ENCODE measurements at places on chromosomes 5 and 9.

- DNase-seq = no peak
Measured at GRCh38 chr9:36191686-36192085, 965 bp downstream of the CLTA start.

GRCh38 chr5:140550147-140551079 lies 3.0 kb downstream of the EIF4EBP3 start:
- DNase-seq = no peak

- no peak for DNase-seq
Measured at GRCh38 chr5:155254399-155254798, 240.8 kb downstream of the KIF4B start.

DNA sequence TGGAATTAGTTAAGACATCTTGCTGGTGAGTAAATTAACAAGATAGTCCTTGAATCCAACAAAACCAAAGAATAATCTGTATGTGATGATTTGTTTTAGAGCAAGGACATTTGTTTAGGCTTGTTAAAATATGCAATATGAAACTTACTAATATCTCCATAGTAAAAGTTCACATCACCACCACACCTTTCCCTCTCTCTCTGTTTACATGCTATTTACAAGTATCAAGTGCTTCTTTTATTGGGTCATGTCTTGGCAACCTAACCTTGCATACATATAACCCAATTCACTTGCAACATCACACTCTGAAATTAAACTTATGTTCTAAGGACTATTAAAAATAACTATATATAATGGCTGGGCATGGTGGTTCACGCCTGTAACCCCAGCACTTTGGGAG lies 161.3 kb downstream of the CCDC192 start:
- DNase-seq = no peak

DNA sequence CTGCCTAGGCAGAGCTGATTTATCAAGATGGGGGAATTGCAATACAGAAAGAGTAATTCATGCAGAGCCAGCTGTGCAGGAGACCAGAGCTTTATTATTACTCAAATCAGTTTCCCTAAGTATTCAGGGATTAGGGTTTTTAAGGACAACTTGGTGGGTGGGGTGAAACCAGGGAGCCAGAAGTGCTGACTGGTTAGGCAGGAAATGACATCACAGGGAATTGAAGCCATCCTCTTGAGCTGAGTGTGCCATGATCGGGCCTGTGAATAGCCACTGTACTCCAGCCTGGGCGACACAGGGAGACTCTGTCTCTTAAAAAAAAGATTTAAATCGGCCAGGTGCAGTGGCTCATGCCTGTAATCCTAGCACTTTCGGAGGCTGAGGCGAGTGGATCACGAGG lies 45.3 kb upstream of the CDK5RAP2 start:
- DNase-seq = no peak

GRCh38 chr5:76771705-76772405 lies 47.0 kb upstream of the F2RL1 start:
- DNase-seq = no peak

- DNase-seq = no peak
Measured at GRCh38 chr5:9721161-9721560, 91.0 kb upstream of the TAS2R1 start.

DNA sequence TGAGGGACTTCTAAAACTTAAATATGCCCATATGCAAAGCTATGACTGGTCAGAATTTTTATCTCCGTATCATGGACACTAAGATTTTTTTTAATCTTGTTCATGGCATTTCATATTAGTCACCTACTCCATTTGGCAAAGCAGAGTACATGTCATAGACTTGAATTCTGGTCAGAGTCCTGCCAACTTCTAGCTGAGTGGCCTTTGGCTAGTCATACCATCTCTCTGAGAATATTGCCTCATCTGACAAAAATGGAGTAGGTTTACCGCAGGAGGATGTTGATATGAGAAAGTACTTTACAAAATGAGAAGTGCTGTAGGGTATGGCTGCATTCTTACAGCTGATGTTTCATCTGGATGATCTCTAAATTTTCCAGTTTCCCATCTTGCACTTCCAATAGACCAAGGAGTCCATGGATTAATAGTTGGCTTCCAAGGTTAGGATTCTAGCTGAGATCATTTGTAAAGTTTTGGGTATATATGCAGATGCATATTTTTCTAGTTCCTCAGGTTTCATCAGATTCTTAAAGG lies 150.8 kb upstream of the NR3C1 start:
- no peak for DNase-seq

DNA sequence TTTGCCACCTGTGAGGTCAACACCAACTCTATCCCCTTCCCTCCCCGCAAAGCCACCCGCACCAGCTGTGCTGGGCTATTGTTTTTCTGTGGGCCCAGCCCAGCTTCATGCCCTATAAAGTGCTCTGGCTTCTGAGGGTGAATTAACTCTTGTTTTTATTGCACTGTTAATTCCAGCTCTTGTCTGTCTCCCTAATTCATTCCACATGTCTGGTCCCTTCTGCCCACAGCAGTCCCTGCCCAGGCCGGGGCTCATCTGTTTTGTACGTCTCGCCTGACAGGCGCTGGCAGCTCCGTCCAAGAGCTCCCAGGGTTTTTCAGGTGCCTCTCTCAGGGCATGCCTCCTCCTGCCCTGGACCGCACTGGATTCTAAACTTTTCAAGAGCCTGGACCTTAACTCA lies 118.9 kb downstream of the PDZD2 start:
- DNase-seq = no peak

DNA sequence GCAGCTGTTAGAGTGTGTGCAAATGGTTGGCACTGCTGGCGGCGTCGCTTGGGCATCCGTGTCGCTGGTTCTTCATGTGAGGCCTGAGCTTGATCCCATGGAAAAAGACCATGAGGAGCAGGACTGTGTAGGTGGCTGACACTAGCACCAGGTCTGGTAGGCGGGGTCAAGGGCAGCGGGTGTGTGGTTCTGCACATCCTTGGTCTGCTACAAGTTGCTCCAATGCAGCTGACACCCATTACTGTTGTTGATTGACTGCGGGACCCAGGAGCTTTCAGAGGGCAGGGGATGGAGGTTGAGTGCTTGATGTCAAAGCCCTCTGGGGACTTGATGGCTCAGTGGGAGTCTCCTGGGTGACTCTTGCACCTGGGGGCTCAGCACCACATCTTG lies 29.0 kb upstream of the PITX1 start:
- no peak for DNase-seq

DNA sequence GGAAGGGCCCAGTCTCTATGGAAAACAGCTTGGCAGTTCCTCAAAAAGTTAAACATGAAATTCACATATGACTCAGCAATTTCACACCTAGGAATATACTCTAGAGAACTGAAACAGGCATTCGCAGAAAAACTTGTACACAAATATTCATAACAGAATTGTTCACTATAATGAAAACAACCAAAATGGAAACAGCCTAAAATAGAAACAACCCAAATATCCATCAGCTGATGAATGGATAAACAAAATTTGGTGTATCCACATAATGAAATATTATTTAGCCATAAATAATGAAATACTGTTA lies 4.8 kb upstream of the GPR150 start:
- DNase-seq = no peak

DNA sequence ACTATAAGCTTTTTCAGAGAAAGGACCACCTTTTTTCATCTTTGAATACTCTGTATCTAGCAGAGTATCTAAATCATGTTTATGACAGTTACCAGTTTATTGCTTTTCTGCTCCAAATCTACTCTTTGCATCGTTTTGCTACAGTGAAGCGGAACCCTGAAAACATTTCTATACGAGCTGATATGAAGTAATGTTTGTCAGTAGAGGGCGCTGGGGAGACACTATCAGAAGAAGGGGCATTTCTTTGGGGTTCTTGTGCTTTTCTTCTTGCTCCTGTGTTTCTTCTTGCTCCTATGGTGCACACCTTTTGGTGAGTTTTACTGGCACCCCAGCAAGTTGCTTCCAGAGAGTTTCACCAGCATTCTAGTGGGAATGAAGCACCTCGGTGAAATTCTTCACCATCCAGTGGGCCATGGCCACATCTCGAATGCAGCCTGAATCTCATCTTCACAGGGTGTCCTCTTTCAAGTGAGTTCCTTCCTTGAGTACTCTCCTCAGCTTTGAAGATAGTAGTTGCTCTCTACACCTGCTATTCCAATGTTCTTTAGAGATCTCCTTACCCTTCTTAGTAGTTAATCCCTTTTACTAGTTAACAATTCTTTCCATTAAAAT lies 98.4 kb downstream of the FGF1 start:
- DNase-seq = no peak

DNA sequence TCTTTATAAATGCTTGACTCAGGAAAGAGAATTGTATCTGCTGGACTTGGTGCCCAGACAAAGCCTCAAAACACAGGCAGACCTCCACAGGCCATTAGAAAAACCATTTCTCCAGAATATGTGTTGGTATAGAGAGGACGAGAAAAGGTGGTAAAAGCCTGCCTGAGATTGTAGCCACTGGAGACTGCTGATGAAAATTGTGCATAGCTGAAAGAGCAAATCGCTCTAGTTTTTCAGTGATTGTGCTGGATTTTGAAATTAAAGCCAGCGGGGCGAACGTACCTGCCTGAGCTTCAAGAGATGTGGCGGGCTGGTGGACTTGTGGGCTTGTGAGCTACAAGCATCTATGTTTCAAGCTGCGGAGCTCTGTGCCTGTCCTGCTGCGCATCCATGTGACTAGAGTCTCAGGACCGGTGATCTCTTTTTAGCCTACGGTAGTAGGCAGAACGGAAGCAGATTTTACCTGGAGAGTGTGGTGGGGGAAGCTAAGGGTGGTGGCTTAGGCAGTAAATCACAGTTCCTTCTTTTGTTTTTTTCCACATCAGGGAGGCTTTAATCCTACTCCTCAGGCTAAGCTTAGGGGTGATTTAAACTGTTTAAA lies 193.6 kb downstream of the SREK1 start:
- DNase-seq = no peak

- peak; percentile 42 for DNase-seq
Measured at GRCh38 chr9:92947268-92948037, at the start of gene FGD3. FGD3 (plus strand) TSS chr9:92947523; CDS start chr9:92976257, 28,734 bp downstream.

GRCh38 chr9:90956026-90956810 lies 154.6 kb downstream of the SYK start:
- no peak for DNase-seq

- no peak for DNase-seq
Measured at GRCh38 chr5:5398071-5398470, 24.4 kb upstream of the ICE1 start.

DNA sequence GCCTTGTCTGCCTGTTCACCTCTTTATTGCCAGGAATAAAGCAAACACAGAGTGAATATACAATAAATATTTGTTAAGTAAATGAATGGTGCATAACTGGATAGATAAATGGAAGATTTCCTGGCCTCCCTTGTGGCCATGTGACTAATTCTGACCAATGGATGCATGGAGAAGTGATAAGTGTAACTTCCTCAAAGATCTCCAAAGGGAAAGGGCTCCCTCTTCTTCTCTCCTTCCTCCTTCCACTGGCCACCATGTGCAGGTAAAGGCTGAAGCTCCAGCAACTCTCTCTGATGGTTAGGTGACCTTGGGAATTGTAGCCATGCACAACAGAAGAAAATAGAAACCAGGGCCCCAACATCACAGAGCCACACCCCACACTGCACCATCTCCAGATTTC lies 174.4 kb downstream of the EBF1 start:
- DNase-seq = no peak

DNA sequence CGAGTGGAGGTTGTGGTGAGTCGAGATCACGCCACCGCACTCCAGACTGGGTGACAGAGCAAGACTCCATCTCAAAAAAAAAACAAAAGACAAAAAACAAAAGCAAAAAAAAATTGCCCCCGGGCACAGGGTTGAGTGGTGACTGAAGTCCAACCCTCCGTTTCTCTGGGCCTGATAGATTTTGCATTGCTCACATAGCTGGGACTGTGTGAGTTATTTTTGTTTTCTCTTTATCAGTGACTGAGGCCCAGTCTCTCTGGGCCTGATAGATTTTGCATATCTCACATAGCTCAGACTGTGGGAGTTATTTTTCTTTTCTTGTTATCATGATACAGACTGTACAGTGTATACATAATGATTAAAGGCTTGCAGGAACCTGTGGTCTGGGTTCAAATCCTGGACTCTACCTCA lies 2.6 kb upstream of the SLC28A3 start:
- DNase-seq = no peak

GRCh38 chr5:141960018-141960417 lies 2.0 kb upstream of the PCDH12 start:
- DNase-seq = no peak

DNA sequence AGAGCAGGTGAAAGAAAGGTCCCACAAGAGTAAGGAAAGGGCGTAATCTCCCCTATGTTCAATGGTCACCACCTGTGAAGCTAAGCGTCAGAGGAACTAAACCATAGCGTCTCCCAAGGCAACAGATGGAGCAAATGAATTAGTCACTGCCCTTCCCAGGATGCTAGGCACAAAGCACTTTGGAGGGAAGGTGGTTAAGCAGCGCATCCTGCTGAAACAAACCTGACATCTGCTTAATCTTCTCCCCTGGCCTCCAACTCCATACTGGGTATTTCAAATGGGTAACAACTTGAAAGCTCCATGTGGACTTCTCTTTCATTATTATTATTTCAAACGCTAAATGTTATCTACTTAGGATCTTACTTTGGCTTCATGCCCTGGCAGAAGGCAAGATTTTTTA lies 227.3 kb downstream of the MLLT3 start:
- DNase-seq = no peak

DNA sequence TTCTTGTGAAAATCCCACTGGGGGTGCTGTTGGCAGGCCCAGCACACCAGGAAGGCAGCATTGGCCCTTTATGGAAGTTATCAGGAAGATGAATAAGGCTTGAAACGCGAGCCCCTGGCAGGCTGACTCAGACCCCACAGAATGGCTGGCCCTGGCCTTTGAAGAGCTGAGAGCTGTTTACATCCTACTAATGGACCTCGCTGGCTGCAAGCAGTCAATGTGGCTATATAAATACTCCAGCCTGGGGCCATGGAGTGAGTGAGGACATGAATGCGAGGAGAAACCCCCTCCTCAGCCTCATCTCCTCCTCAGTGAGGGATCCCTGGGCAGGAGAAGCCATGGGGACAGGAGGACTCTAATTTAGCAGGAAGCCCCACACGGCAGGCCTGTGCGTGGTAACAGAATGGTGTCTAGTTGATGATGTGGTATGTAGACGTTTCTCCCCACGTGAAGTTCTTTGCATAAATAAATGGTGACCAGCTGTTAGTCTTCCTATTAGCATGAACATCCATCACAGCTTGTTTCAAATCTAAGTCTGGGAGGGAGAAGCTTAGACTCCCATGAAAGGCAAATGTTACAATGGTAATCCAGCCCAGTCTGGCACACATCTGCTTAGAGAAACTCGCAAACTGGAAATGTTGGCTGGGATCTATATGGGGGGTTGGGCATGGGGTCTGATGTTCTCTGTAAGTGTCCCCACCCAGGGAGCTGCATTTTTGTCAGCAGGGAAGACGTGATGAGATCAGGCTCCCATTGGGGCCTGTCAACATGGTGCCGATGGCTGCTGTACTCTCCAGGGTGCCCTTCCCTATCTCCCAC lies 175.1 kb upstream of the PITX1 start:
- no peak for DNase-seq

DNA sequence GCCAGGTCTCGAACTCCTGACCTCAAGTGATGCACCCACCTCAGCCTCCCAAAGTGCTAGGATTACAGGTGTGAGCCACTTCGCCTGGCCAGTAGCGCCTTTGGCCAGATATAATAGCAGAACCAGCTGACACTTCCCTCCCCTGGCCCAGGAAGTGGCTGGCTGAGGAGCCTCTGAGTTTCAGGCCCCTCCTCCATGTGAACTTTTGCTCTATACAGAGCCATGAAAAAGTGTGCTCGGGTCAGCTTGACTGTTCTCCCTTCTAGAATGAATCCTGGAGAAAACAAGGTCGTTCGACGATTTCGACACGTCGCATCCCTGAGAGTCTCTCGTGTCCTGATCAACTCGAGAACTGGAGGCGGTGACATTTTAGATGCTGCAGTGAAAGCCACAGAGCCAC lies 8.6 kb upstream of the ZDHHC12 start:
- no peak for DNase-seq

Data from stimulated activated CD4-positive, alpha-beta T cell treated with anti-CD3 and anti-CD28 coated beads, Interleukin-12 subunit alpha, Interleukin-12 subunit beta, amount 100 ng/mL, for 4 hours (primary cell).